Vagina (tissue), 2 donors: ENCODE measurements at places on chromosomes 4 and X.

DNA sequence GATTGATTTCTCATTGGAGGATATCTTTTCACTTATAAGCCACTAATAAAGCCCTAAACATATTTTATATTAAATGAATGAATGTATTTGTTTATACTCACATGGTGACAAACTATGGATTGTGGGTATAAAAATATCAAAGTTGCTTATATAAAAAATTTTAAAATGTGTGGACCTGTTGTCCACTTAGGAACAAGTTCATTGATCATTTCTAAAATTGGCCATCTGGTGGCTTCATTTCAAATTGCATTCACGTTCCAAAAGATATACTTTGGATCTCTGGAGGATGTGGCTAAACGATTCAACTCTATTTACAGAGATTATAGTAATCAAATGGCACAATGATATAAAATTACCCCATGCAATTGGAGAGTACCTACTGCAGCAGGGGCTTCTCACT lies 32.5 kb downstream of the FSTL5 start:
- no peak for DNase-seq

DNA sequence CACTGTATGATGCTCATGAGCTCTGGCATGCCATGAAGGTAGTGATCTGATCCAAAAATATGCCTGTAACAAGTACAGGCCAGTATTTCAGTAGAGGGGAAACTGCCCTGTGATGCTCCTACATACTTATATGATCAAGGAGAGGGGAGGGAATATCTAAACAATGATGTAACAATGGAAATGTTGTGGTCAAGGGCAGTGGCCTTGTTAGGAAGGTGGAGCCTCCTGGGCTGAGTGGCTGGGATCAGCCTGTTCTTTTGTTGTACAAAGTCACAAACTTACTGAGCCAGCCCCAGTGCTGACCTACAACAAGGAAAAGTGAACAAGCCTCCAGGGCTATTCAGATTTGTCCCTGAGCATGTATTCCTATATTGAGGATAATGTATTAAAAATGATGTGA lies 70.3 kb downstream of the ANXA10 start:
- DNase-seq: no peak

- DNase-seq: no peak
Observed at GRCh38 chrX:132118358-132118757, 9.5 kb downstream of the FRMD7 start.

- no peak for DNase-seq
Observed at GRCh38 chrX:67436867-67437266, 107.0 kb upstream of the AR start.

- DNase-seq: no peak
Observed at GRCh38 chrX:34332334-34332733, 200.2 kb upstream of the FAM47A start.

DNA sequence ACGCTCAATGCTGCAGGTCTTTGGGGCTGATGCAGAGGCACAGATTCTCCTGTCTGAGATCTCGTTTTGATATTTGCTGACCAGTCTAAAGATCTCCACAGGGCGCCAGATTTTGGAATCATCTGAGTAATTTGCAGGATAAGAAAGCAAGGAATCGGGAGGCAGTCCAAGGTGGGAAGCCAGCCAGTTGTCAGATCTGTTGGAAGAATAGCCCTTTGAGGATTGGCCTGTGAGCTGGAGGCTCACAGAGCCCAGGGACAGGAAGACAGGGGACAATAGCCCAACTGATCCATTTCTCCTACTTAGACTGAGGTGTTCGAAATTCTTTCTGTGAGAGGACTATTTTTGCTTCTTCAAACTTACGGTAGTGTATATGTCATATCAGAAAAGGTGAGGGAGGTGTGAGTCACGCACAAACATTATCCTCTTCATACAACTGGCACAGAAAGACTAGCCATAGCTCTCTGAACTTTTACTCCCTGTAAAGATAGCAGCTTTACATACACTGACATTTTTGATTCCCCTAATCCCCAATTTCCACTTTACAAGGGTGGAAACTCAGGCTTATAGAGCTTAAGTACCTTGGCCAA lies 8.8 kb downstream of the DIPK2B start:
- no peak for DNase-seq

DNA sequence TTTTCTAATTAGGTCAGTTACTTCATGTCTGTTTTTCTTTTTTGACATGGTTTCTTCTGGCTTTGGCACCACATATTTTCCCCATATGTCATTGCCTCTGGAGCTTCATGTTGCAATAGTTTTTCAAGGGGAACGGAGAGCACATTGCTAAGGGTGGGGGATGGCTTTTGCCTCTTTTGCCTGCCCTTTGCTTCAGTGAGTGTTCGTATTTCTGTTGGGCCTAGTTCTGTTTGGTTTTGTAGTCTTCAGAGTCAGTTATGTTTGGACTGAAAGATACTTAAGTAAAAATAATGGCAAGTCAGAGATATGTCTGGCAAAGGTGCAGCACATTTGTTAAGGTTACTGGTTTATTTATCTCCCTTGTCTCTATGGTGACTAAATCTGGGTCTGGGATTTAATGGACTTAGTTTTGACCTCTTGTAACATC lies 29.1 kb downstream of the FHL1 start:
- DNase-seq: no peak

- DNase-seq: no peak
Observed at GRCh38 chr4:51890760-51891159, 47.8 kb downstream of the DCUN1D4 start.

GRCh38 chr4:122914292-122914904 lies 8.0 kb downstream of the NUDT6 start:
- no peak for DNase-seq

- no peak for DNase-seq
Observed at GRCh38 chr4:166252487-166253402, 379.7 kb downstream of the TLL1 start.

GRCh38 chr4:109703664-109704361 lies 568 bp upstream of the CASP6 start:
- no peak for DNase-seq

- no peak for DNase-seq
Observed at GRCh38 chr4:1347410-1347864, 429 bp downstream of the UVSSA start.

GRCh38 chr4:80852061-80852460 lies 178.4 kb upstream of the BMP3 start:
- no peak for DNase-seq

GRCh38 chrX:42096265-42096920 lies 173.0 kb upstream of the CASK start:
- no peak for DNase-seq

GRCh38 chrX:14015941-14016340 lies 13.8 kb downstream of the GEMIN8 start:
- no peak for DNase-seq

- no peak for DNase-seq
Observed at GRCh38 chr4:22202246-22202974, 253.8 kb upstream of the KCNIP4 start.

DNA sequence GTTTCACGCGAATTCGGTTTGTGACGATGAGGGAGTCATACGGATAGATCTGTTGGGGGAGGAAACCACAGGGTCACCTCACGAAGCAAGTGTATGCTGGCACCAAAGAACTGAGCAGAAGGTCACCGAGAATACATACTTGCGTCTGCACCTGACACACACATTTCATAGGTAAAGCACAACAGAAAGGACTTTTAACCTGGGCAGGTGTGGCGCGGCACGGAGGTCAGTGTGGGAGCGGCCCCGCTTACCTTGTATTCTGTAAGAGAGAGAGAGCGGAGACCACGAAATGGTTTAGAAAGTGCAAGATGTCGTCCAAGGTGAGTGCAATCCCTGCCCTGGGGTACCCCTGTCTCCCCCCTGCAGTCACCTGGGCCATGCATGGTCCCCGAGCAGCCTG lies 43.6 kb upstream of the AFAP1 start:
- DNase-seq: no peak

DNA sequence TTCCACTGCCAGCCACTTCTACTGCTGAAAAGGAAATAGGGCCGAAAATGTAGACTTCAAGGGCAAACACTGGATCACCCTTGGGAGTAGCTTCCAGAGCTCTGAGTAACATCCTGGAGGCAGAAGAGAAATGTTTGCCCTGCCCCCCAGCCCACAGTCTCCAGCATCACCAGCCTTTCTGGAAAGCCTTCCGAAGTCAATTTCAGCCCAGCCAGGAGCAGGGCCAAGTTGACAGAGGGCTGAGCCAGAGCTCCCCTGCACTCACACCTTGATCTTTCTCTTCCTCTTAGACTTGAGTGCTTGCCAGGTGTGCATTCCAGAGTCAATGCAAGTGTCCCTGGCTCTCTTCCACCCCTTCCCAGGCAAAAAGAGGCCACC lies 35.2 kb downstream of the SLC25A5 start:
- DNase-seq: no peak

GRCh38 chr4:100168521-100168920 lies 21.7 kb downstream of the DDIT4L start:
- DNase-seq: no peak

GRCh38 chrX:31547416-31547815 lies 475.6 kb upstream of the FTHL17 start:
- DNase-seq: no peak

DNA sequence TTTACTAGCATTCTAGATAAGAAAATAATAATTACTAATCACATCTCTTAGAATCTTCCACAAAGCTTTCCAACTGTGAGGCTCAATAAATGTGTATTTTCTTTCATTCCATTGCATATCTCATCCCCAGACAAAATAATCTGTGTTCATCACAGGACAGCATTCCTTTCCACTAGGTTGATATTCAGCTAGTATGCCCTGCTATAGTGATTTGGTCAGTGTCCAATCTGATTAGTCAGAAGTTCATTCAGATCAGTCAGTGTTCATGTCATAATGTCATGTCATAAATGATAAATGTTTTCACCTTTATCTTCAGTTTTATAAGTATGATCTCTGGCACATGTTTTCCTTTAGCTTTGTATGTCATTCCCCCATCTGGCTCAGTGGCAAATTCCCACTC lies 611.4 kb downstream of the KCTD8 start:
- no peak for DNase-seq

GRCh38 chr4:29051381-29051965 lies 1668.7 kb upstream of the PCDH7 start:
- DNase-seq: no peak

DNA sequence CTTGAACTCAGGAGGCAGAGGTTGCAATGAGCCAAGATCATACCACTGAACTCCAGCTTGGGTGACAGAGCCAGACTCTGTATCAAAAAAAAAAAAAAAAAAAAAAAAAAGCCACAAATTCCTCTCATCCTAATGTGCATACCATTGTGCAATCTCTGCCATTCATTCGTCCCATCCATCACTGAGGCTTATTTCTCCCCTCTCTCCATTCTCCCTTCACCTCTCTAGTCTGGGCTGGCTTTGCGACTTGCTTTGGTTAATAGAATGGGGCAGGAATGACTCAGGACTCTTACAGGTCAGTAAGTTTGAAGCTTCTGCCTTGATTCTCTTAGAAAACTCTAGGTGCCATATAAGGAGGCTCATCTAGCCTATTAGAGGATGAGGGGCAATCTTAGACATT lies 60.3 kb upstream of the DDX3X start:
- no peak for DNase-seq

DNA sequence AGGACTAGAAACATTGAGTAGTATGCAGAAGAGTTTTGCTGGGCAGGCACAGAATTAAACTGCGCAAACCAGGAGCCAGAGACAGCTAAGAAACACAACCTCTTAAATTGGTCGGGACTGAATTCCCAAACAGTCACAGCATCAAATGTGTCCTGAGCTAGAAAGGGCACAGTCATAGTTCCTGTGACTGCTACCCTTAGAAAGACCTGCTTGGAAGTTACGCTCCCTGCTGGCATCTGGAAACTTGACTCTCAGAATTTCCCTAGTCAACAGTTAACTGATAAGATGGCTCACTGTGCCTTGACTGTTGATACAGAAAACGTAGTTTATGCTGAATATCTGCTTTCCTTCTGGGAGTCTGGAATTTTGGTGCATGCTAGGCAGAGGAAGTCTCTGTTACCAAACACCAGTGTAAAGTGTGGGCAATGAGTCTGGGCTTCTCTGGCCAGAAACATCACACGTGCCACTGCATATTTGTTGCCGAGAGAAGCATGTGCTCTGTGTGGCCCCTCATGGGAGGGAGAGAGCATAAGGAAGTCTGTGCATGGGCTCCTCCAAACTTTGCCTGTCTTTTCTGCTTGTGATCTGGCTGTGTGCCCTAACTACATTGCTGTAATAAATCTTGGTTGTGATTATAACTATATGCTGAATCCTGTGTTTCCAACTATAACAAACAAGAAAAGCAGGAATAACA lies 11.6 kb upstream of the EOLA2 start:
- no peak for DNase-seq

GRCh38 chr4:73660808-73661207 lies 40.6 kb upstream of the RASSF6 start:
- no peak for DNase-seq
